ENCODE measurements at places on chromosomes 1 and 21. TPM values are rescaled to one million over a fixed set of nuclear protein-coding genes. Genes with fewer than 3 reads are reported as not detected.

ADGRB2 gene
- total RNA-seq, result 42.4 TPM

KIF14 gene
- 2.4 TPM for total RNA-seq

AGRN gene
- 51.8 TPM for total RNA-seq

FCRLB gene
- 1.2 TPM for total RNA-seq

RGSL1 gene
- total RNA-seq, result 0.82 TPM

ENTREP3 gene
- total RNA-seq, result 2.9 TPM

PLD5 gene
- 2.0 TPM for total RNA-seq

ACTN2 gene
- total RNA-seq, result 33.8 TPM

ARHGAP30 gene
- 0.82 TPM for total RNA-seq

LGALS8 gene
- total RNA-seq, result 66.0 TPM

CRP gene
- not detected for total RNA-seq

C1orf167 gene
- not detected for total RNA-seq

C1QA gene
- 8.6 TPM for total RNA-seq

TCP10L gene
- total RNA-seq, result 2.0 TPM

TBX15 gene
- 0.82 TPM for total RNA-seq

OR2L3 gene
- 0.41 TPM for total RNA-seq

TMPRSS15 gene
- not detected for total RNA-seq

PLPPR4 gene
- total RNA-seq, result 168 TPM

ST6GALNAC5 gene
- 60.7 TPM for total RNA-seq

SMCP gene
- total RNA-seq, result not detected

IGSF9 gene
- 5.3 TPM for total RNA-seq
